Mammary epithelial cell (primary cell): ENCODE measurements at places on chromosomes 4 and X. TPM values are rescaled to one million over a fixed set of nuclear protein-coding genes. Genes with fewer than 3 reads are reported as not detected.

The ATOH1 gene
- not detected for total RNA-seq

GRCh38 chr4:184228056-184228705, 10.5 kb upstream of the ENPP6 start:
- no peak for DNase-seq

DNA sequence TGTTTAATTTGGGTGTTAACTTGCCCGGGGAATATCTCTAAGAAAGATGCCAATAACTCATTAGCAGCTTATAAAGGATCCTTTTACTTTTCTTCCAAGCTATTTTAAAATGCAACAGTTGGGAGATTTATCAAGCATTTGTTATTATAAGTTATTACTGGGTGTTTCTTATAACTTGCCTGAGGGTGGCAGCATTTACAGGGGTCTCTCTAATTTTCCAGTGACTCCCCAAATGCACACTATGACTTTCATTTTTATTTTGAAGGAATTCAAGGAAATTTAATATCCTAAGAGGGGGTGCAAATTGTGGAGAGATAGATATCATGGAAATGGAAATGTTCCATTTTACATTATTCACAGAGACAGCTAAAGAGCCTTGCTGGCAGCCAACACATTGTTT, 138.0 kb downstream of the PDGFRA start:
- DNase-seq, result no peak

- DNase-seq, result no peak
These were observed 85.1 kb downstream of the SORBS2 start for GRCh38 chr4:185726931-185727330.

- DNase-seq, result peak; percentile 2
These were observed 36.8 kb upstream of the VMA21 start for GRCh38 chrX:151359931-151360871.

- no peak for DNase-seq
These were observed 50.6 kb upstream of the SHOX start for GRCh38 chrX:580030-580429.

The AR gene
- not detected in 2 replicates for total RNA-seq

The SEC24B gene
- total RNA-seq, result 28.6 and 34.7 TPM in 2 replicates

- no peak for DNase-seq
These were observed 89.1 kb downstream of the PCDH18 start for GRCh38 chr4:137443031-137443800.

GRCh38 chrX:110032534-110033147, 29.7 kb downstream of the TMEM164 start:
- DNase-seq, result no peak

The LRRC66 gene
- 0.50 TPM for total RNA-seq

GRCh38 chr4:10623241-10623640, 61.3 kb downstream of the CLNK start:
- DNase-seq, result peak; percentile 10

The ZAR1 gene
- total RNA-seq, result not detected in 2 replicates

- no peak for DNase-seq
These were observed 12.3 kb downstream of the MID1 start for GRCh38 chrX:10608099-10608498.

GRCh38 chr4:100679926-100680325, 162.1 kb upstream of the EMCN start:
- DNase-seq, result no peak

DNA sequence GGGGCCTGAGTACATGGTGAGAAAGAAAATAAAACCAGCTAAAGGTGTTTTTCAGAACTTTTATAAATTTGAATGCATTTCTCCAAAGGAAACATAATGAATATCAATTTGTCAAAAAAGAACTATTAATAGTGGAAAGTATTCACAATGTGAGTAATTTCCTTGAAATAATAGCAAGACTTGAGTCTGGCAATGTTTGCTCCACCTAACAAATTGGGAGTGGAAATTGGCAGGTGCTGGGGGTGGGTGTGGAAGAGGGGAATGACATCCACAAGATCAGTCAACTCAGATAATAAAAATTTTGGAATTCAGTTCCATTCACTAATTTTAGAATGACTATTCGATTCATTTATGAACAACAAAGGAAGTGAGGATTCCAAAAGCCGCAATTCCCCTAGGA, 884.8 kb upstream of the SLIT2 start:
- no peak for DNase-seq

- peak; percentile 45 for DNase-seq
These were observed 1.5 kb downstream of the EREG start for GRCh38 chr4:74366367-74366911.

GRCh38 chr4:38332699-38333098, 331.3 kb upstream of the KLF3 start:
- DNase-seq, result no peak

GRCh38 chr4:75831856-75832405, 70.3 kb downstream of the PPEF2 start:
- DNase-seq, result no peak

- DNase-seq, result peak; percentile 68
These were observed at the start of gene BMP2K for GRCh38 chr4:78776079-78776728. Gene BMP2K, plus strand, starts transcription at chr4:78776350. Its CDS starts 194 bp downstream, at chr4:78776544.

GRCh38 chr4:112916868-112917267, 132.6 kb upstream of the ANK2 start:
- no peak for DNase-seq

DNA sequence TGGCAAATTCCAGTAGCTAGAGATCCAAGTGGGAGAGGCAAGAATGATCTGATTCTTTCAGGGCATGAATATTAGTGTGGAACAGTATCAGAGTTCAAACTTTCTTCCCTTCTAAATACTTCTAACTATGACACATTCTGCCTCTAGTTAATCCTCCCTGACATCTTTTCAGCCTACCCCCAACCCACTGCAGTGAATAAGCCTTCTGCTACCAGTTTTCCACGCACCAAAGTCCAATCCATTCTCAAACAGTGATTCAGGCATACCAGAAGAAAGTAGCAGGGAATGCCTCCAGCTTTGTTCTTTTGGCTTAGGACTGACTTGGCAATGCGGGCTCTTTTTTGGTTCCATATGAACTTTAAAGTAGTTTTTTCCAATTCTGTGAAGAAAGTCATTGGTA, 155.4 kb upstream of the FTHL17 start:
- no peak for DNase-seq

DNA sequence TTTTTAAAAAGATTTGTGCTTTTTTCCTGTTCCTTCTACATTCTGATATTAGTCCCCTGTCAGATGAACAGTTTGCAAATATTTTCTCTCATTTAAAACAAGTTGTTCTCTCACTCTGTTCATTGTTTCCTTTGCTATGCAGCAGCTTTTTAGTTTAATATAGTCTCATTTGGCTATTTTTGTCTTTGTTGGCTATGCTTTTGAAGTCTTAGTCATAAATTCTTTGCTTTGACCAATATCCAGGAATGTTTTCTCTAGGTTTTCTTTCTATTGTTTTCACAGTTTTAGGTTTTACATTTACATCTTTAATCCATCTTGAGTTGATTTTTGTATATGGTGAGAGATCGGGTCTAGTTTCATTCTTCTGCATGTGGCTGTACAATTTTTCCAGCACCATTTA, 136.8 kb downstream of the TET2 start:
- no peak for DNase-seq

GRCh38 chrX:40095583-40096394, 2.0 kb downstream of the BCOR start:
- peak; percentile 18 for DNase-seq

GRCh38 chr4:38946919-38947318, 79.3 kb downstream of the FAM114A1 start:
- DNase-seq, result no peak

- DNase-seq, result no peak
These were observed 171.4 kb downstream of the PPARGC1A start for GRCh38 chr4:23718435-23718834.

DNA sequence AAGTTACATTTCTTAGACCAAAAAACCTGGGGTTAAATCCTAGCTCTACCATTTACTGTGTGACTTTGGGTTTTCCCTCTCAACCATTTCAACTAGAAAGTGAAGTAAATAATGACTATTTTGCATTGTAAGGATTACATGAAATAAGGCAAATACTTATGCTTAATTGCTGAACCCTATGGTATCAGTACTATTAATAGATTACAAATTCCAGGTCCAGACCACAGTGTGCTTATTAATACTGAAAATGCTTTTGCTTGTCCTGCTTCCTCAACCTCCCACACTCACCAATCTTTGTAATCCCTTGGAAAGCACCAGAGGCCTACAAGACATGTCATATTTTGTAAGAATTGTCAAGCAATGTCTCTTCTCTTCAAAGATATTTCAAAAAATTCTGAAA, 456.5 kb downstream of the SPOCK3 start:
- DNase-seq, result no peak

DNA sequence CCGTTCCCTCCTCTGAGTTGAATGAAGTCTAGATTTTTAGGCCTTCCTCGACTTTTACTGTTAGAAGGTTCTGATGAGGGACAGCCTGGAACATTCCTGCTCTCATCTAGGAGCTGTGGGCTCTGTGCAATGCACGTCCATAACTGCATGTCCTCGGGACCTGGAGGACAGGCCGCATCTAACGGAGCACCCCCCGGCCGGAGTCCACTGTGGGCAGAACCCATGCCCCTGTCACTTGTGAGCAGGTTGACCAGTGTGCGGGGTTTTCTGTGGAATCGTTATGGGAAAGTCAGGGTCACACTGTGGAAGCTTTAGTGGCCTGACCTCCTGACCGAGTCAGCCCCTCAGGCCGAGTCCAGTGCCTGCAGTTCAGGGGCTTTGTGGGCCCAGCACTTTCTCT, 19.3 kb upstream of the TADA2B start:
- DNase-seq, result no peak

GRCh38 chr4:110617646-110618580, 5.0 kb downstream of the PITX2 start:
- DNase-seq, result no peak

GRCh38 chrX:54639018-54639345, 109.0 kb downstream of the GNL3L start:
- no peak for DNase-seq

The FAM53A gene
- total RNA-seq, result 3.3 and 4.3 TPM in 2 replicates

The USP17L15 gene
- not detected for total RNA-seq

DNA sequence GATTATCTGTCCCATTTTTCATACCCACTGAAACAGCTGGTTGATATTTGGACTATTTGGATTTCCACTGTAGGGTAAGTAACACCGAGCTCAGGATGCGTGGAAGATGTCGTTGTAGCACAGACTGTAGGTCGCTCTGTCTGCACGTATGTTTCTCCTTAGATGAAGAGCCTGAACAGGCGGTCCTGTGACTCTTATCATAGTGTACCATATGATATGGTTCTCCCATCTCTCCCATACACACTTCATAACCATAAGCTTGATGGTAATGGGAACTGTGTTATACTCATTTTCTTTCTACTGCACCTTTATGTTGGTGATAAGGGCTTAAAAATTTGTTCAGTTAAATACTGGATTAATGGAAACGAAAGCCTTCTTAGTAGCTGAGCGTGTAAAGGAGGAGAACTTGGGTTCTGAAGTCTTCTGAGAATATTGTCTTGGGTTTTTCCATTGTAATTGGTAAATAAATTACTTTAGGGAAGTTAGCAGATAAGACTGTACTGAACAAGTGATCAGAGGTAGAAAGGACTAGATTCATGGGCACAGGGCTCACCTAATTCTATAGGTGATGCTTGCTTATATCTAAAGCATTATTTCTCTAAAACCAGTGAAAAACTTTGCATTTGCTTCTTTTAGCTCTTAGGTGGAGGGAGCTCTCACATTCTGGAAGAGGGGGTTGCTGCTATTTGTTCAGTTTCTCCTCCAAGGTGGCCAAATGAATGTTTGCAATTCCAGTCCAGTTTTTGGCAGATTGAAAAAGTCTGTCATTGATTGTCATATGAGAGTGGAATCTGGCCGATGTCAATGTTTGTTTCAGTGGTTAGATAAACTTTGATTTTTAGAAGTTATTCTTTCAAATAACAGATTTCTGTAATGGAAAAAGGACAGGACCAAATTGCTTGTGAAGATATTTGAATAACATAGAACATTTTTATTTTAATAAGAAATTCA, 15.8 kb downstream of the SMAD1 start:
- DNase-seq, result no peak

- DNase-seq, result peak; percentile 25
These were observed 1.3 kb downstream of the TMEM164 start for GRCh38 chrX:110004215-110004614.
